ENCODE measurements at places on chromosomes 7 and 10.

GRCh38 chr7:5077740-5078139, 32.1 kb downstream of the RBAK start:
- no peak for DNase-seq

GRCh38 chr10:6321880-6322279, 119.1 kb downstream of the PFKFB3 start:
- DNase-seq, result no peak

- DNase-seq, result no peak
Observed at GRCh38 chr10:24256619-24257107, 47.7 kb downstream of the KIAA1217 start.

DNA sequence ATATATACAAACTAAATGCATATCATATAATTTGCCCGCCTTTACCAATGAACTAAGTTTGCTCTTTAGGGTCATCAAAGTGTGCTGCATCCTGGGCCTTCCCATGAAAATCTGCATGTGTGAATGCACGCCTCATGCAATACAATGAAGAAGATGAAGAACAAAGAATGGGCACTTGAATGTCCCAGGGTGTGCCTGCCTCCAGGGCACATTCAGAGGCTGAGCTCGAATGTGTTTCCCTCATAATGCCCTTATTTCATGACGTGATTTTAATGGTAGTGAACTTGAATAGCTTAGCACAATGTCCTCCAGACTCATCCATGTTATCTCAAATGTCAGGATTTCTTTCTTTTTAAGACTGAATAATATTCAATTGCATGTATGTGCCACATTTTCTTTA, 824.9 kb downstream of the TNS3 start:
- no peak for DNase-seq
